ENCODE measurements at places on chromosomes 2 and 18.

DNA sequence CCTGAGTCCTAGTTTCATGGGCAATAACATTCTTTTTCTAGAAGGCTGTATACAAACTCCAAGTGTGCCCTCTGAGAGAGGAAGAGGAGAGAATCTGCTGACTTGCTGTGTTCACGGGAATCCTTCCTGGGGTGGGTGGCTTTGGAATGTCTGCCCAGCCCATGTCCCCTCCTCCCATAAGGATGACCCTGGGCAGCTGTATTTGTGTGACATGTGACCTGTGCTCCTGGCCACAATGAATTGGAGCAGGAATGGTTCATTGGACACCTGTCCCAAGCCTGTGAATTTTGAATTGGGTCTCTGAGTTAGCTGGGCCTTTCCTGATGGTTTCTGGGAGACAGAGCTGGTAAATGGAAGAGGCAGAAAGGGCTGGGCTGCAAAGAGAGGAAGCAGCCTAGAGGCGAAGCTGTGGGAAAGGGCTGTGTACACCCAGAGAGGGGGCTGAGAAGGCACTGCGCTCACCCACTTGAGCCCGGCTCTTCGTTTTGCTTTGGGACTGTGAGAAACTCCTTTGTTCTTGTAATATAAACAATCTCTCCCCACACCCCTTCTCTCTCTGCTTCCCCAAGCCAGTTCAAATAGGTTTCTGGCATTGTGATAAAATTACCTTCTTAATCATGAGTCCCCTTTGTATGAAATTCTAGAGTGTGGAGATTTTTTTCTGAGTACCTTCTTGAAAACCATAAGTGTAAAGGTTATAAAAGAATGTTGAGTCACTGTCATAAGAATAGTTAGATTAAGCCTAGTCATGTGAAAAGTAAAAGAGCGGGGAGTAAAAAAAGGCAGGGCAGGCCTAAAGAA lies 49.8 kb downstream of the SLC4A5 start:
- no peak for DNase-seq

GRCh38 chr18:50341443-50341842 lies 33.4 kb upstream of the SKA1 start:
- DNase-seq, result no peak

- DNase-seq, result peak; percentile 66
Observed at GRCh38 chr2:65722028-65722778, 289.8 kb upstream of the SPRED2 start.

GRCh38 chr2:204346906-204347305 lies 198.4 kb upstream of the PARD3B start:
- no peak for DNase-seq

GRCh38 chr2:68715353-68716041 lies 19.1 kb upstream of the ARHGAP25 start:
- DNase-seq, result peak; percentile 95

- no peak for DNase-seq
Observed at GRCh38 chr2:233363744-233364235, 9.5 kb downstream of the DGKD start.

GRCh38 chr2:70461981-70462876 lies 91.4 kb downstream of the TGFA start:
- no peak for DNase-seq

DNA sequence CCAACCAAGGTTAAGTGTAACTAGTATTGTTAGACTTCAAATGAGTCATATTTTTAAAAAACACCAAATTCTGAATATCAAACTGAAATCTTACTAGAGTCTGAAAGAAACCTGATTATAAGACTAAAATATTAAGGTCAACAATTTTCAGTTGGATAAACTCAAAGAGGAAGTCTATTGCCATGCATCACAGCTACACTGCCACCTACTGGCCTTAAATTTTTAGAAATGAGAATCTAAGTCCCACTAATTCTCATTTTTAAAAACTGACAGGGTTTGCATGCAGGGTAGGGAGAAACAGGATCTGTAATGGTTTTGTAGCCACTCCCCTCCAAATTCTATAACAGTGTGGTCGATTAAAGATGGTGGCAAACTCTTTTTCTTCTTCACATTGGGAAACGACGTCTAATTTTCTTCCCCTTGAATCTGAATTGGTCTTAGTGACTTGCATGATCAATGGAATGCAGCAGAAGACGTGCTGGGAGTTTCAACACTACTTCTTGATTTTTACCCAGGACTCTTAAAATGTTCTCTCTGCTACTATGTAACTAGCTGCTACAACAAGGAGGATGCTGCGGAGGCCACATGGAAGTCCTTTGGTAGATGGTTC lies 176.1 kb upstream of the SESTD1 start:
- peak; percentile 78 for DNase-seq

DNA sequence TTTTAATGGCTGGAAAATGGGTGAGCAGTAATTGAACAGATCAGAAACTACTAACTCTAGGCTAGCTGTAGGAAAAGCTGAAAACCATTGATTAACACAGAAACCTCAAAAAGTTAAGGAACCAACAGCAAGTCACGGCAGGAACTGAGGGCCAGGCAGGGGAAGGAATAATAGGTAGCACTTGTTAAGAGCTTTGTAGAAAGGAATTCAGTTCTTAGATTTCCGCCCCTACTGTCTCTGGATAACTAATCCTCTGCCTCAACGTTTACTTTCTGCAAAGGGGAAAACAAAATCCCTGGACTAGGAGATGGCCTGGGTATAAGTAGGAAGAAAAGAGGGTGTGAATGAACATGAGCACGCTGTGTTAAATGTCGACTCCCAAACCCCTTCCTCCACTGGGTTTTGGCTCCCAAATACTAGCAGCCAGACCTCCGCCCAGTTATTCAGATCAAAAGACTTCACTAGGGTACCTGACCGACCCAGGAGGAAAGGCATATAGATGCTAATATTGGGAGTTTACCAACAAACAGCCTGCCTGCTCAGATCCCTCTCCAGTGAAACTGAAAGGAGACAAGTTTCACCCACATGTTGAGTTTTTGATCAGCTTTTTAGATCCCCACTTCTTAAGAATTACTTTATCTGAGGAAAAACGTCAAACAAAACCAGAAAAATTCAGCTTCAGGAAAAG lies 12.4 kb downstream of the SMAD2 start:
- DNase-seq, result peak; percentile 70

DNA sequence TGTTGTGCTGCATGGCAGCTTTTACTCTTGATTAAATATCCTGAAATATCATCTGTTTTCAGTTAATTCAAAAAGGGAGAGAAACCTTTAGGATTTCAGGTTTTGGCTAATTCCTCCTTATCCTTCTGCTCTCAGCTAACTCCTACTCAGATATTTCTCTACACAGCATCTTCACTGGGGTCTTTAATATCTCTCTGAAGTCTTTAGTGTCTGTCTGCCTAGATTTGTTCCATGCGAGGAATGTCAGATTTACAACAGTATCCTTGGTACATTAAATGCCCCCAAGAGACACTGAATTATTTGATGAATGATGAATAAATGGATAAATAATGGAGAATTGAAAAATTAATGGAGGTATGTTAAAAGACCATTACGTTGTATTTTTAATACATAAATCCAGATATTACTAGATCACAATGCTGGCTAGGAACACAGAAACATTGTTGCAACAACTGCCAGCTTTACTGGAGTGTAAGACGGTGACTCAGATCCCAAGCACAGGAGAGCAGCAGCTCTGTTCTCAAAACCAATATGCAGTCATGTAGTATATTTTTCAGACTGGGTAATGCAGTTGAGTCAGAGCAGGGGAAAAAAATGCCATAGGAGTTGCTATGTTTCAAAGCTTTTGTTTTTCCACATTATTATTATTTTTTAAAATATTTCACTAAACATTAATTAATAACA lies 388.0 kb upstream of the SYT4 start:
- no peak for DNase-seq

- no peak for DNase-seq
Observed at GRCh38 chr2:44010266-44010665, 14.5 kb upstream of the LRPPRC start.

DNA sequence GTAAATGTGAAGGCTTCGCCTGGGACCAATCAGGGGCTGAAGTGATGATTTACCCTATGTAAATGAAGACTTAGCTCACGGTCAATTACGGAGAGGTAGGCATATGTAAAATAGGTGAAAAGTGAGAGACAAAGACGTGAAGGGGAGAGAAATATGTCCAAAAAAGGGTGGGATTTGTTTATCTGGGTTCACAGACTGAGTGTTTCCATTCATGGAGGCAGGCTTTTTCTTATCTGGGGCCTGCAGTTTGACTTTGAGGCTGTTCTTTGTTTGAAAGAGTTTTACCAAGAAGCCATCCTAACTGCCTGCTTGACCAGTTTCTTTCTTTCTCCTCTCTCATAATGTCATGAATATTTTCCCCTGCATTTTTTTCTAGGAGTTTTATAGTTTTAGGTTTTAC lies 202.7 kb downstream of the NYAP2 start:
- no peak for DNase-seq

DNA sequence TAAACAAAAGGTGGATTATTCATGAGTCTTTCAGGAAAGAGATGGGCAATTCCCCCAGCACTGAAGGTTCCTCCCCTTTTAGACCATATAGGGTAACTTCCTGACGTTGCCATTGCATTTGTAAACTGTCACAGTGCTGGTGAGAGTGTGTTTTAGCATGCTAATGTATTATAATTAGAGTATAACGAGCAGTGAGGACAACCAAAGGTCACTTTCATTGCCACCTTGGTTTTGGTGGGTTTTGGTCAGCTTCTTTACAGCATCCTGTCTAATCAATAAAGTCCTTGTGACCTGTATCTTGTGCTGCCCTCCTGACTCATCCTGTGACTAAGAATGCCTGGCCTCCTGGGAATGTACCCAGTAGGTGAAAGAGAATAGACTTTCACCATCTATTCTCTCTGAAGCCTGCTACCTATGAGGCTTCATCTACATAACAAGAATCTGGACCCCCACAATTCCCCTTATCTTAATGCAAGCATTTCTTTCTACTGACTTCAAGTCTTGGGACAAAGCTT lies 148.7 kb downstream of the CABLES1 start:
- peak; percentile 97 for DNase-seq

- no peak for DNase-seq
Observed at GRCh38 chr18:13548966-13549879, 177.1 kb downstream of the FAM210A start.

- DNase-seq, result no peak
Observed at GRCh38 chr2:239790313-239790712, 234.8 kb downstream of the NDUFA10 start.

DNA sequence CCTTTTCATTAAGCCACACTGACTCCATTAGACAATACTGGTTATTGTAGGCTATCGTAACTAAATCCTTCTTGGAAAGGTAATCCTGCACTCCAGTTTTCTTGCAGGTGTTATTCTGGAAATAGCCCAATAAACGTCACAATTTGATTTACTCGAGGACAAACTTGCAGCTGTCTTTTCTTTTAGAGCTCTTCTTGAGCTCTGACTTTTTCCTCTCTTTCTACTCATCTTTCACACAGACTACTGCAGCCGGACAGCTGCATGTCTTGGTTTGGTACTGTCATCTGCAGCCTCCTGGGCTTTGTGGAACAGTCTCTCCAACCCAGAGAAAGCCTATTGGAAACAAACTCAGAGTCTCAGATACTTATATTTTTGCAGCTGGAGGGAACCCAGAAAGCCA lies 23.0 kb upstream of the MSGN1 start:
- DNase-seq, result no peak

GRCh38 chr2:10722252-10722825 lies 909 bp downstream of the ATP6V1C2 start:
- DNase-seq, result no peak

GRCh38 chr2:43455731-43456642 lies 139.9 kb downstream of the THADA start:
- no peak for DNase-seq

- DNase-seq, result peak; percentile 51
Observed at GRCh38 chr18:47422524-47422923, 171.1 kb upstream of the SKOR2 start.

GRCh38 chr2:239790721-239791120 lies 234.4 kb downstream of the NDUFA10 start:
- no peak for DNase-seq

- DNase-seq, result no peak
Observed at GRCh38 chr18:62586781-62587487, 64.1 kb downstream of the ZCCHC2 start.
